Stimulated activated CD4-positive, alpha-beta T cell treated with anti-CD3 and anti-CD28 coated beads, Interleukin-2, amount 100 ng/mL, for 4 hours (primary cell): ENCODE measurements at places on chromosomes 3 and 15.
A peak's percentile ranks its signal among the peaks of the same experiment; 100 is the strongest.

- DNase-seq = no peak
These were observed 130.9 kb downstream of the DTWD1 start for GRCh38 chr15:49751751-49752150.

- DNase-seq = no peak
These were observed 28.3 kb upstream of the NUDT16 start for GRCh38 chr3:131353016-131353877.

DNA sequence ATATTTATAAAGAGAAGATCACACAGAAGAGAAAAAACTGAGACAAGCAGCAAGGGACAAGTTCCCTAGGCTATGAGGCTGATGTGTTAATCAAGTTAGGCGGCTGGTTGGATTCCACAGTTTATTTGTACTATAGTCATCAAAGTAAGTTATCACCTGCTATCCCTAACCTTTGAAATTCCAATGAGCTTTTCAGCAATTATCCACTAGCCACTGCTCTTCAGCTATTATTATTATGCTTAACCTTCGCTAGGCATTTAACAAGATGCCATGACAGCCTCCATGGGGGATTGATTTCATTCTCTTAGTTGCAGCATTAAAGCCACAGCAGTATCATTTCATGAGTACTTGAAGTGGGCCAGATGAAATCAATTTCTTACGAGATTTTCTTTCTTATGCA, 699.5 kb upstream of the NAALADL2 start:
- DNase-seq = no peak

DNA sequence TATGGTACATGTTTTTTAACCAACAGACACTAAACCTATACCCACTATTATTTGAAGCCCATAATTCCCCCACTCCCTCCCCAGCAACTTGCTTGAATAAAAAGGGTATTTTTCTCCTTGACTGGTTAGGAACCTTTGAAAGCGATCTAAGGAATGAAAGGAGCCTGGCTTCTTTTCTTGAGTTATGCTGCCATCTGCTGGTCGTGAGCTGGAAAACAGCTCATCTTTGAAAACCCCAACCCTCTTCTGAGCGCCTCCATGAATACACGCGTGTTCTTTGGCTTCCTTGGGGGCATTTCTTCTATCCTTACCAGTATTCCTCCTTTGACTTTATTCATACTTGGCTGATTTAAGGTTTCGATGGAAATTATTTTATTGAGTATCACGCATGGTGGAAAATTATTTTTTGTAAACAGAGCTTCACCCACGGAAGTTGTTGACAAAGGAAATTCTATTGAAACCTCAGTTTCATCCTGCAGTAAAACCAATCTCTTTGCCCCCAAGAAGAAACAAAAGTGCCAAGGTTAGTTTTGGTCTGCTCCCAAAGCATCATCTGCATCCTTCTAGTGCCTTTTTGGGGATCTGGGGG, 171.6 kb downstream of the SV2B start:
- peak; percentile 41 for DNase-seq

GRCh38 chr3:49025793-49026520, 3.2 kb downstream of the IMPDH2 start:
- no peak for DNase-seq

GRCh38 chr3:82141592-82141991, 380.1 kb upstream of the GBE1 start:
- no peak for DNase-seq

DNA sequence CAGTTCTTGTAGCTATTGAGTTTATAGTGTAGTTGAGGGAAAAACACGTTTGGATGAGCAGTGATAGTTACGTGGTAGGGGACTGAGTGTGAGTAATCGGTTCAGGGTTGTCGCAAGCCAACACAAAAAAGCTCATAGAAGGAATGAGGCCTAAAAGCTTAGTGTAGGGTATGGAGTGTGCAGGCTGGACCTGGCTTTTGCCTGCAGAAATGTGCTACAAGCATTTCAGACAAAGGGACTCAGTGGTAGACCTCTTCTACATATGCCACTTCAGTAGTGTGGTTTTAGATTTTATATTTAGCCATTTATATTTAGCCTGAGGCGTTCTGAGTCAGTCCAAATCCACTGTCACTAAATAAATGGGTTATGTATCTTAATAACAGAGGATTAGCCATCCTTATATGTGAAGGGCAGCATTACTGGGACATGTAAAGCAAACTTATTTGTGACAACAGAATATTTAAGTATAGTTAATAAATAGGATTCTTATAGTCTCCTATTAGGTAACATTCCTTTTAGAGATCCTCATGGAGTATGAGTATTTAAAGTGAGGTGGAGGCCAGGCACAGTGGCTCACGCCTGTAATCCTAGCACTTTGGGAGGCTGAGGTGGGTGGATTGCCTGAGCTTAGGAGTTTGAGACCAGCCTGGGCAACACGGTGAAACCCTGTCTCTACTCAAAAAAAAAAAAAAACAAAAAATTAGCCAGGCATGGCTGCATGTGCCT, 21.8 kb downstream of the ATP2C1 start:
- DNase-seq = no peak

DNA sequence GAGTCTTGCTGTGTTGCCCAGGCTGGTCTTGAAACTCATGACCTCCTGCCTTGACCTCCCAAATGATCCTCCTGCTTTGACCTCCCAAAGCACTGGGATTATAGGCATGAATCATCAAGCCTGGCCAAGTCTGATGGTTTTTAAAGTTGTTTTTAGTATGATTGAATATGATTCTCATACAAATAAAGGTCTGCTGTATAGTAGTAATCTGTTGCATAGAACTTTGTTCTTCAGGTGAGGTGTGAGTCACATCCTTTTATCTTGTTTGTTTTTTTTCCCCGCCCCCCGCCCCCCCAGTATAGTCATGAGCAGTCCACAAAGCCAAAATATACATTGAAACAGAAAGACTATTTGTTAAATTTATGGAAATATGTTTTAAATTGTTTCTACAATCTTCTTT, 39.0 kb downstream of the UBE2E2 start:
- no peak for DNase-seq

GRCh38 chr15:29102911-29103823, 166.5 kb downstream of the NSMCE3 start:
- no peak for DNase-seq

GRCh38 chr15:86961669-86962068, 882.0 kb downstream of the AGBL1 start:
- DNase-seq = no peak

DNA sequence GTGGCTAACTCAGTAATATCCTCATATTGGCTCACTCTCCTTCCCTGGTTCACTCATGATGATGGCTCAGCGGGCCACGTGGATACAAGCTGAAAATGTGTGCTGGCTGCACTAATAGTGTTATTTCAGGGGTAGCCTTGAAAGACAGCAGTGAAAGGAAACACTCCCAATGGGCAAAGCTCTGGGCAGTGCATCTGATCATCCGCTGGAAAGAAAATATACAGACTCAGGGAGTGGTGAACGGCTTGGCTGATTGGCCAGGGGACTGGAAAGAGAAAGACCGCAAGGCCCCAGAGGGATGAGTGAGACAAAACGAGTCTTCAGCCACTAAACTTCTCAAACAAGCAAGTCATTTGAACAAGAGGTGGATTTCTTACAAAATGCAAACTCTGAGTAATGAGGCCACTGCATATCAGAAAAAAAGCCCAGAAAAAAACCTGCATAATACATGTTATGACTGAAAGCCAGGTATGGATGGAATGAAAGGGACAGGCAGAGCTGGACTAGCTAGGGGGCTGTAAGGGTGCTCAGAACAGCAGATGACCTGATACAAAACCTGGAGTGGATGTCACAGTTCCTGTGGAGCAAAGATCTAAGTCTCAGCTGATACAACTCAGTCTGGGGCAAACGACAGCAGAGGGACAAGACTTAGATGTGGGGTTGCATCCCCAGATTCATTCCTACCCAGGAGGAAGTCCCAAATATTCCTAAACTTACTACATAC, 33.3 kb downstream of the CMTM6 start:
- no peak for DNase-seq
